Stimulated activated CD8-positive, alpha-beta memory T cell treated with anti-CD3 and anti-CD28 coated beads, Interleukin-2, amount 100 ng/mL, for 48 hours (primary cell): ENCODE measurements at places on chromosomes 3 and 15.

DNA sequence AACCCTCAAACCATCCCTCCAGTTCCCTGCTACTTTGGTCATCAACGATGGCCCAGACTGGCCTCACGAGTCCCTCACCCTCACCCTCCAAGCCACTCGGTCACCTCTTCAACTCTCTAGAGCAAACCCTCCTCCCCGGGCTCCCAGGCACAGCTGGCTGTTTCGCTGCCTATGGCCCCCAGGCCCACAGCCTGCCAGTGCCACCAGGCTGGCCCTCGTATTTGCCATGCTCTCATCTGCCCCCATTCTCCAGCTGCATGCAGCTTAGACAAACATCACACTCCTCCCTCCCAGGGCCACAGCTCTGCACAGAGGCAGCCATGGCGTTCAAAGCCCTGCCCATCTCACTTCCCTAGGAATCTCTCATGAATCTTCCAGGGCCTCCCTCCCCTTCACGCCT lies 13.8 kb downstream of the RAB43 start:
- DNase-seq, result no peak

- DNase-seq, result no peak
These were observed 39.8 kb downstream of the TUBGCP4 start for GRCh38 chr15:43410572-43411214.

GRCh38 chr15:68210821-68211655 lies 5.9 kb upstream of the CALML4 start:
- peak; percentile 53 for DNase-seq

DNA sequence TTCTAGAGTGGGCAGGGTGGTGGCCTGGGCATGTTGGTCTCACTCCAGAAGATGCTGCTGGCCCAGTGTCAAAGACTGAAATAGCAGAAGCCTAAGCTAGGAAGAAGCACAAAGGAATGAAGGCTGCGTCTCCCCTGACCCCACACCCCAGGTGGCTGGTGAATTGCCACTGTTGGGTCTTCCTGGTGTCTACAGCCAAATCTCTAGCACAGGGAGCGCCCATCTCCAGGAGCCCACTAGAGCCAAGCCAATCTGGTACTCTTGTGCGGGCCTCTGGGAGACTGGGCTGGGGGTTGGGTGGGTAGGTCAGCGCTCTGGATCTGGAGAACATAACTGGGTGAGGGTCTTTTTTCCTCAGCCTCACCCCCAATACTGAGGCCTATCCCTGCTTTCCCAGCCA lies 894 bp downstream of the TUSC2 start:
- DNase-seq, result no peak
